ENCODE measurements at places on chromosomes 1 and 21.
A peak's percentile ranks its signal among the peaks of the same experiment; 100 is the strongest.

DNA sequence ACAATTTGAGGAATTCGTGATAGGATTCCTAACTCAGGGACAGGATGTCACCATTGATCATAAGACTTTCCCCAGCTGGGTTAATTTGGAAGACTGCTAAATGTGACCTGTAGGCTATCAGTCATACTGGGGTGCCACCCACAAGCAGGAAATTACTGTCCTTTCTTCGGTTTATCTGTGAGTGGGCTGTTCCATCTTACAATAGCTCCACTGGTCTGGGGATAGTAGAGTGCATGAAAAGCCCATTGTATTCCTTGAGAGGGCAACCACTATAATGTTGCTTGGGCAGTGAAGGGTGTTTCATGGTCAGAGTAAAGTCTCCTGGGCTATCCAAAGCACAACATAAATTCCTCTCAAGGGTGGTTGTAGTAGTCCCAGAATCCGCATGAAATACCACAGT lies 1523.0 kb upstream of the B3GALT2 start:
- DNase-seq = no peak

DNA sequence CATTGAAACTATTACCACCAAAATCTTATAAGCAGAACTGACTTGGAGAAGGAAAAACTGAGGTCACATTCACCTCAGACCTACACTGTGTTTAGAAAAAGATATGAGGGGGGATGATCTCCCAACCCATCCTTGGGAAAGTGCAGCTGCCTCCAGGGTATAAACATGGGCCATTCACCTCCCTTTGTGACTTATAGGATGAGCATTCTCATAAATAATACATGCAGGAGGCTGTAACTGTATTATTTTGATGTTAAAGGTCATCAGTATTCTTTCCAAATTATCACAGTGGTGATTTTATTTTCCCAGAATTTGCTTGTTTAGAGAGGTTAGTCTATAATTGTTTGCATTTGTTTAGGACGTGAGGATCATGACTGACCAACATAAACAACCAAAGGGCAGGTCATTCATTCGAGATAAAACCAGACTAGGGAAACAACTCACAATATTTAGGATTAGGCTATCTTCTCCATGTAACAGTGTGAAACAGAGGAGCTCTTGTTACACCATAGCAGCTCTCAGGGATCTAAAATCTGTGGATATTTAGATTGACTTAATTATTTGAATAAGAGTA lies 109.2 kb upstream of the NR5A2 start:
- no peak for DNase-seq

DNA sequence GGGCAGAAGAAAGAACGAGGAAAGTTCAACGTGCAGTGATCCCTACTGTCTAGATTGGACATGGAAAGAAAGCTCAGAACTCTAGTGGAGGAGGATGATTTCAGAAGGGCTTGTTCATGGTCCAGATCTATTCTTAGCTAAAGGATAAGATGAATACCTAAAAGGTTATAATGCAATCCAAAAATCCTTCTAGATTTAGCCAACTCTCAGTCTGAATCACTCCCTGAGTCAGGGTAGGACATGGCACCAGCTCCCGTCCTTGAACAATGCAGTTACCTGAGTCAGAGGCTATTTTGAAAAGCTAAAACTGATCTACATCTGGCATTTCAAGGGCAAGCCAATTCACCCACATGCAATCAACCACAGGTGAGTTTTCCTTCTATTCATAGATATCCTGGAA lies 38.8 kb upstream of the HIVEP3 start:
- peak; percentile 72 for DNase-seq

- no peak for DNase-seq
Measured at GRCh38 chr1:5640845-5641244, 351.4 kb downstream of the NPHP4 start.

- DNase-seq = no peak
Measured at GRCh38 chr1:61081144-61081685, 1.1 kb upstream of the NFIA start.

DNA sequence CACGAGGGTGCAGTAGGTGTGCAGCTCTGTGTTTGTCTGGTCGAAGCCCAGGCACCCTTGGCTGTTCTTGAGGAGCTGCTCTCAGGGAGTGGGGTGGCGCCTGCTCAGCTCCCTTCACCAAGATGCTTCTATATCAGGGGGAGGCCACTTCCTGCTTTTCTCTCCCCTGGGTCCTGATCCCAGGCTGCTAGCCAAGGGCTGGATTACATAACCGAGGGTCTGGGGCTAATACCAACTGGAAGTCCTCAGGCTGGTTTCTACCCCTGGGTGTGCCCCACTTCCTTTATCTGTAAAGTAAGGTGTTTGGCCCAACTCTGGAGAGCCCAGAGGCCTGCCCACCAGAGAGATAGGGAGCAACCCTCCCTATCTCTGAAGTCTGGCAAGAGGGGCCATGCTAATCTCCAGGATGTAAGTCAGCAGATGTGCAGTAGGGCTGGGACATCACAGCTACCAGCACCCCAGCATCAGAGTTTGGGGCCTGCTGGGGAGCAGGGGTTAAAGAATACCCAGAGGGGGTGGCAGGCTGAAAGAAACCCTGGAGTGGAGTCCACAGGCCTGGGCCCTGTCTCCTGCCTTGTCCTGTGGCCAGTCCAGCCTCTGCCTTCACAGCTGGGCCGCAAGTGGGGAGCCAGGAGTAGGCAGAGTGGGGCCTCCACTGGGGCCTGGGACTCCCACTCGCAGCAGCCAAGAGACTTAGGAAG lies 2.1 kb downstream of the SELENBP1 start:
- DNase-seq = peak; percentile 10

- DNase-seq = no peak
Measured at GRCh38 chr1:8629241-8630091, 188.0 kb downstream of the RERE start.

DNA sequence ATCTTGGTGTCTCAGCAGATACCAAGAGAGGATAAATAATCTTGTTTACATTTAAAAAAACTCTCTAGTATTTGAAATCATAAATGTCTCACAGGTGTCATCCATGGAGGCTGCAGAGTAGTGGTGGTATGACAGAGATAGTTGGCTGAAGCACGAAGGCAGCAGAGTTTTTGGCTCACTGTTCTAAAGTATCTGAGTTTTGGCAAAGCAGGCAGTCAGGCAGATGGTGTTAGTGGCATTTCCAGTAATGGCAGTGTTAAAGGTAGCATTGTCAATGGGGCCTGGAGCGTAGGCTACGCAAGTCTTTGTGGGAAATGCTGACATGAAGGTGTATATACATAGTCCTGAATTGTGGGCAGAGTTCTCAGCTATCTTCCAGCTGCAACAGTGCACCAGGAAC lies 68.5 kb upstream of the HSD17B7 start:
- no peak for DNase-seq

All from fibroblast of upper back skin (primary cell).